HFFc6 (cell line): ENCODE measurements at places on chromosomes 7 and 10. TPM values are rescaled to one million over a fixed set of nuclear protein-coding genes. Genes with fewer than 3 reads are reported as not detected.

The TBRG4 gene
- 58.6 to 72.4 TPM (median 60.2 TPM) in 3 replicates for total RNA-seq

The APBB1IP gene
- 31.1 to 35.0 TPM (median 34.5 TPM) in 3 replicates for total RNA-seq

The OPN4 gene
- not detected in 3 replicates for total RNA-seq

DNA sequence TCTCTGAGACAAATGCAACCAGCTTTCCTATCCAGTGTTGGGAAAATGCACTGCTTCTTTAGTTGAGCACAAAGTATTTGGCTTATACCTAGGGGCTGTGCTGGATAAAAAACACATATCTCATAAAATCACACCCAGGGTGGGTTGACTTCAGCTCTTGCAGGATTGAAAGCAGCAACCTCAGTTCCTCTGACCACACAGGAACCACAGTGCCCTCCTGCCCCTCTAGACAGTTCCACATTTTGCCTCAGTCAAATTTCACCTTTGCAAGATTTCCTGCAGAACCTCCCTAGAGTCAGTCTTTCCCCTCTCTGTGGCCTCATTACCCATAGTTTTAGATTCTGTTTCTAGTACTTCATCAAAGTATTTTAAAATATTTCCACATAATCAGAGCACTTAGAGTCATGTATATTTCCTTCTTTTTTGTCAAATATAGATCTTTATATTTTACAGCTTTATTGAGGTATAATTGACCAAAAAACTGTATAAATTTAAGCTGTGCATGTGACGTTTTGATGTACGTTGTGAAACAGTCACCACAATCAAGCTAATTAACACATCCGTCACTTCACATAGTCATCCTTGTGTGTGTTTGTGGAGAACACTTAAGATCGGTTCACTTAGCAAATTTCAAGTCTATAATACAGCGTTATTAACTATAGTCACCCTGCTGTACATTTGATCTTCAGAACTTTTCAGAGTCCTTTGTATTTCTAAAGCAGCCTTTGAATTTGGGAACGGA, 37.0 kb upstream of the EGR2 start:
- no peak for DNase-seq

DNA sequence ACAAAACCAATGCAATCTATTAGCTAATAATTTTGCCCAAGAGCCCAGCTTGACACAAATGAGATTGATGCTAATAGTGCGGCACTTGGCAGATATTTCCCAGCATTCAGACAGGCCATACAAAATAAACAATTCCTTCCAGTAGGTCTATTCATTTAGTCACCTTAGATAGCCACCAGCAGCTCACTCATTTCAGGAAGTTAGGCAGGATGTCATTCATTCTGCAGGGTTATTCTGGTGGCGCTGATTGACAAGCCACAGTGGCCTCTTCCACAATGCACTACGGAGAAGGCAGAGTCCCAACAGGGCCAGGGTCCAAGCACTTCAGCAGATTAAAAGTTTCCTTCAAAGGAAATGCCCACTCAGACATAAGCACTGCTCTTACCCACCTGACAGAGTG, 55.8 kb downstream of the PIK3AP1 start:
- DNase-seq = no peak

- no peak for DNase-seq
Observed at GRCh38 chr10:3747248-3747960, 37.6 kb downstream of the KLF6 start.

- DNase-seq = no peak
Observed at GRCh38 chr7:25132430-25132829, 7.4 kb upstream of the CYCS start.

DNA sequence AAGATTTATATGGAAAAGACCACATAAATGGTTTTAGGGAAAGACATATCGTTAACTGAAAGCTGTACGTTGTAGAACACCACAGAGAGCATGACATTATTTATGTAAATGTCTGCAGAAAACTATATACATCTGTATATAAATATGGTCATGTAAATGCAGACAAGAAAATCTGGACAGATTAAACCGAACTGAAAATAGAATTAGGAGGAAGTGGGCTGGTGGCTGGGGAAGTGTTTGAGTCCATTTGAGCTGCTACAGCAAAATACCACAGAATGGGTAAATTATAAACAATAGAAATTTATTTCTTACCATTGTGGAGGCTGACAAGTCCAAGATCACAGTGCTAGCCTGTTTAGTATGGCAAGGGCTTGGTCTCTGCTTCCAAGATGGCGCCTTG, 56.3 kb upstream of the USP6NL start:
- DNase-seq = no peak

DNA sequence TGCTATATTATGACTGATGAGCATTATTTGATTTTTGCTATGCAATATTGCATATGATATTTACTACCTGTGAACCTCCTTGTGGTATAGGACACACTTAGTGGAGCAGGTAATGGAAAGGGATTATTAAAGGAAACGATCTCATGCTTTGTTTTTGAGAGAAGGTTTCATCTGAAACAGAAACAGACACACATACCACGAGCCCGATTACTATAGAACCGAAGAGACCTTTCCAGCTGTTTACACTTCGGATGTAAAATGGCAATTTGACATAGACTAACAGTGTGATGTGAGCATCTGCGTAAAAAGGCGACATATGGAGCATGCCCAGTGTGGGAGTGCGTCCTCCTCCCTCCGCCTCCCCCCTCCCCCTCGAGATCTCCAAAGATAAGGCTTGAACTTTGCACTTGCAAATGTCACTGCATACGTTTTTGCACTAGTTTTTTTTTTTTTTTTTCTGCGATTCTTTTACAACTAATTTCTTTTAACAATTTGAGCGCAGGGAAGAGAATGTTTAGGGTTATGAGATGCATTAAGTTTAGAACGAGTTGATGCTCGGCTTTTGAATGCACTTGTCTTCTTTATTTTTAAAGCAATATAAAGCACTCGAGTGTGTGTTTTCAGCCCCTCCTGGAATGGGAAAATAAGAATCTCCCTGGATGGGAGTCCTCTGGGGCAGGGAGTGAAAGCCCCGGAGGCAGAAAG, 251.0 kb downstream of the NSUN6 start:
- DNase-seq = no peak

The EN2 gene
- total RNA-seq = not detected in 3 replicates

- no peak for DNase-seq
Observed at GRCh38 chr10:20644421-20644820, 252.7 kb downstream of the NEBL start.

GRCh38 chr10:122407375-122408125, 33.0 kb downstream of the PLEKHA1 start:
- no peak for DNase-seq

The TSPAN15 gene
- 2.2 to 3.6 TPM (median 2.4 TPM) in 3 replicates for total RNA-seq

GRCh38 chr7:130900471-130901076, 166.6 kb upstream of the KLF14 start:
- no peak for DNase-seq

The SMO gene
- 0.09 and 0.50 TPM in 2 replicates for total RNA-seq

The SPACDR gene
- 0.84 to 1.1 TPM (median 0.97 TPM) in 3 replicates for total RNA-seq

The CYP2C9 gene
- not detected in 3 replicates for total RNA-seq

DNA sequence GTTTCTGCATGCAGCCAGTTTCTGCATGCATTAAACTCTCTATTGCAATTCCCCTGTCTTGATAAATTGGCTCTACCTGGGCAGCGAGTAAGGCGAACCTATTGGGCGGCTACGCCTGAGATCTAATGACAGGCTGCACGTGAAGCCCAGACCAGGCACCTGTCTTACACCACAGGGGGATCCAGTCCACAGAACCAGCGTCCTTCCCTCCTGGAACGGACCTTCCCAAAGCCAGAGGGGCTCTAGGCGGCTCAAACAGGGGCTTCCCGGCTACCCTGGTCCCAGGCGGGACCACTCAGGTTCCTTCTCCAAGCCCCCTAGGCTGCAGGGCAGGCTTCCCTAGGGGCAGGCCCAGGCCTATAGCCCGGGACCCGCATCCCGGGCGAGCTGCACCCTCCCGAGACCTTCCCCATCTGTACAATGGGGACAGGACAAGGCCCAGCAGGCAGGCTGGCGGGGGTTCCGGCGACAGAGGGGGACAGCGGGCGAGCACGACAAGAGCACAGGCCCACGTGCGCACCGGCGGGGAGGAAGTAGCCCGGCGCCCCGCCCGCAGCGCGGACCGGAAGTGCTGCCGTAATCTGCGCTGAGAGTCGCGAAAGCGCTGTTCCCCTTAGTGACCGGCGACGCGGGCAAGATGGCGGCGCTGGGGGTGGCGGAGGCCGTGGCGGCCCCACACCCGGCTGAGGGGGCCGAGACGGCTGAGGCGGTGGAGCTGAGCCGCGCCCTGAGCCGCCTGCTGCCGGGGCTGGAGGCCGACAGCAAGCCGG, at the start of gene DNAAF5:
Gene DNAAF5, plus strand, starts transcription at position 616 of the 770 bp plus-strand sequence. Its CDS starts 22 bp downstream, at position 638.
- peak; percentile 75 for DNase-seq

DNA sequence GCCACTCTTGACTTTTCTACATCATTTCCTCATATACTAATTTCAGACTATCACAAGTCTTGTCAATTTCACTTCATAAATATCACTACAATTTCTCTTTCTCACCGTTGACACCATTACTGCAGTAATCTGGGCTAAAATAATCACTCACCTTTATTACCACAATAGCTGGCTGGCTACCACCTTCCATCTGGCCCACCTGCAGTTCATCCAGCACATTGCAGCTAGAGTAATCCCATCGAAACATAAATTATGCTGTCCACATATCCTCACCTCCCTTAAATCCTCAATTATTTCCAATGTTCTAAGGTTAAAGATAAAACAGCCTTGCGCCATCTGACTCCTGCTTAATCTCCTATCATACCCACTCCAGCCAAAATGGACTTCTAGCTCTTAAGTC, 16.0 kb downstream of the DGKB start:
- DNase-seq = no peak

The PTN gene
- 1.8 to 9.6 TPM (median 1.9 TPM) in 3 replicates for total RNA-seq

The TACR2 gene
- total RNA-seq = not detected in 3 replicates
